PC-3 (cell line): ENCODE measurements at places on chromosomes 2 and 18. TPM values are rescaled to one million over a fixed set of nuclear protein-coding genes. Genes with fewer than 3 reads are reported as not detected.

DNA sequence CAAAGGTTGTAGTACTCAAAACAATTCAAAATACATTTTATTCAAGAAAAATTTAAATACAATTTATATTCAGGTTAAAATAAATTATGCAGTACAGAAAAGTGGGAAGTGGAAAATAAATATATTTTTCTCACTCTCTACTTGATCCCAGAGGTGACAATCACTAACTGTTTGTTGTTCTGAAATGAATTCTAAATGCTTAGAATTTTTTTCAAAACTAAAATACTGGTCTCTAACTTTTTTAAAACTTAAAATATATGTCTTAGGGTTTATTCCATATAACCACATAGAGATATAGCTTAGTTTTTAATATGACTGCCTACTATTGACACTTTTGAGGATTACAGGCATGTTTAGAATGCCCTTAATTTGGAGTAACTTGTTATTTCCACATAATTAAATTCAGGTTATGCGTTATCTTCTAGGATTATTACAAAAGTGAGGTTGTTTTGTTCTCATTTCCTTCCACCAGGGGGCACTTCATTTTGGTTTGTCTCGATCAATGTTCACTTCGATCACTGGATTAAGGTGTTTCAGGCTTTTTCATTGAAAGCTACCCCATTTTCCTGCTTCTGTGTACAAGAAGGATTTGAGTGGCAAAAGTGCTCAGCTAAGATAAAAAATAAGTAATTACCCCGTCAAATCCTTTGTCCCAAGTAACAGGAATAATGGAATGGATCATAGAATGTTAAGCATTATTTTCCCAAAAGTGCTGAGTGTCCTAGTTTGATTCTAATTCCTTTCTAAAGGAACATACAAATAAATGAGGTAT is 27.1 kb upstream of the TFPI start:
- DNase-seq, result peak; percentile 75

DNA sequence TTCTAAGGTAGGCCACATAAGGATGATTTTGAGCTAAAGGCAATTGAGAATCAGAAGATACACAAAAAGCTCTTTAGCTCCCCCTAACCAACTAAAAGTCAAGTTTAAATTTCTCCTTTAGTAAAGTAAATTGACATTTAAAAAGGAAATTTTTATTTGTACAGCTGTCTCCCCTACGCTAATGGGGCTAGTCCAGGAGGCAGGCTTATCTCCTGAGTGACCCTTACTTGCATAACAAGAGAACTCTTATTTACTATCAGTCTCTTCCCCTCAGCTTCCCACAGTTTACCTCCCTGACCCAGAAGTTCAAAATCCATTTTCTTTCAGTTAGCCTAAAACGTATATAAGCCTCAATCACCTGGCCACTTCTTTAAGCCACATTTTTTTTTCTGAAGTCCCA is 1002.8 kb upstream of the NRXN1 start:
- peak; percentile 24 for DNase-seq

- no peak for DNase-seq
Observed at GRCh38 chr18:24234330-24234729, 95.5 kb downstream of the CABYR start.

- no peak for DNase-seq
Observed at GRCh38 chr2:82501217-82501616, 1957.9 kb downstream of the SUCLG1 start.

- DNase-seq, result peak; percentile 90
Observed at GRCh38 chr2:161030260-161031063, 129.8 kb upstream of the TANK start.

DNA sequence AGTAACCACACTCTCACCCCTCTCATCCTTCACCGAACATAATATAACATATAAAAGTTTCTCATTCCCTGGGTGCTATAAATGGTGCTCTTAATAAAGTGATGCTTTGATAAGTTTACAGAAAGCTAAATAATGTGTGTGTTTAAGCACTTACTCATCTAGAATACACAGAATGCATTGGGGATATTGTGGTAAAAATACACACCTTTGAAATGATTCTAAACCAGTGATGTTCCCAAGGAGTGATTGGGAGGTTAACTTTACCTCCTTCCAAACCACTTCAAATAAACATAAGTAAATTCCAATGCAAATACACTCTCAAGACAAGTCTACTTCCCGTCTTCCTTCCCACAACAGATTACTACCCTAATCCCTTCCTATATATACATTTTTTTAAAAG is 85.3 kb upstream of the TWSG1 start:
- peak; percentile 49 for DNase-seq

DNA sequence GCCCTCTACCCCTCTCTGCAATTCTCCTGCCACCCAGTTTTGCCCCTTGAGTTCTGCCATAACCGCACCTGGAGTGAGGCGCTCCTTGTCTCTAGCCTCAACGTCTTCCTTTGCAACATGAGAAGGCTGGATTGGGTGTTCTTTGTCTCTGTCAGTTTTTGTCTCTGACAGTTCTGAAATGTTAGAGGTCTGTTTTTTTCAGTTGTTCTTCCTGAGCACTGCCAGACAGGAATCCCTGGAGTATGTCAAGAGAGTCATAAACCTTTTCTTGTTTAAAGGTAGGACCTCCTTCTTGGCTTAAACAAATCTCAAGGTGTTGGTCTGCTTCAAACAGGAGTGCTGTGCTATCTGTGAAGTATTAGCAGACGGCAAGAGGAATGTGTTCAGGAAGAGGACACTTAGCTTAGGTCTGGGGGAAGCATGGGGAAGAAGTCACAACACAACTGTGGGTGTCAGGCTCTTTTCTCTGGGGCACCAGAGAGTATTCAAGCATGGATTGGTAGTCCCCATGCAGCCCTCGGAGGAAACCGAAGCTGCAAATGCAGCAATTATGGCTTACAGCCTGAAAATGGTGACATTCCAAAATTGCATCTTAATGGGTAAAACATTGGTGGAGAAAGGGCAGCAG is 32.3 kb downstream of the AFF3 start:
- no peak for DNase-seq

DNA sequence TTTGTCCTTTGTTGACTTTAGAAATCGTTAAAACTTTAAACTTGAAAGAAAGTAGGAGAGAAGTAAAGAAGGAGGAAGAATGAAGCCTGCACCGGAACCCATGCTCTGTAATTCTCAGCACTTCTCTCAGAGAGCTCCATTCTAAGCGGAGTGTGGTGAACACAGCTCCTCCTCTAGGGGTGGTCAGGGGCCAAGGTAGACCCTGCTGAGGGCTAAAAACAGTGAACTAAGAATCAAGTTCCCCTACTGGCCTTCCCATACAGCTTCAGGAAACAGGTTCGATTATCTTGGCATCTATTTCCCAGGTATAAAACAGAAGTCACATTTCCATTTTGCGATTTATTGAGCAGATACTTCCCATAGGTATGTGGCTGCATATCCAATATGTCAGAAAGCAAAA is 92.7 kb upstream of the ASAP2 start:
- DNase-seq, result no peak

DNA sequence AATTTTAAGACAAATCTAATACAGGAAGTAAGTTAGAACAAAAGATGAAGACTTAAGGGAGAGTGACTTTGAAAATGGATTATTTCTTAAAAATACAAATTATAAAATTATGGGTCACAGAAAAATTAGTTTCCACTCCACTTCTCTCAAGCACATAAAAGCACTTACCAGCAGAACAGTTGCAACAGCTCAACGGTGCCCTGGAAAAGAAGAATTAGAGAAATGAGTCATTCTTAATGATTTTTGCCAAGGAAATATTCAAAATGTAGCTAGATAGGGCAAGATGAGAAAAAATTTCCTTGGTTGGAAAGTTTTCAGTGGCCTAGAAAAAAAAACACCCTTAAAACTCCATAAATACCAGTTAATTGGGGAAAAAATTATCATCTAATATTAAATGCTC is 2185.6 kb upstream of the CELF4 start:
- DNase-seq, result no peak

TRIB2 gene
- total RNA-seq, result 35.2 and 51.8 TPM in 2 replicates

DNA sequence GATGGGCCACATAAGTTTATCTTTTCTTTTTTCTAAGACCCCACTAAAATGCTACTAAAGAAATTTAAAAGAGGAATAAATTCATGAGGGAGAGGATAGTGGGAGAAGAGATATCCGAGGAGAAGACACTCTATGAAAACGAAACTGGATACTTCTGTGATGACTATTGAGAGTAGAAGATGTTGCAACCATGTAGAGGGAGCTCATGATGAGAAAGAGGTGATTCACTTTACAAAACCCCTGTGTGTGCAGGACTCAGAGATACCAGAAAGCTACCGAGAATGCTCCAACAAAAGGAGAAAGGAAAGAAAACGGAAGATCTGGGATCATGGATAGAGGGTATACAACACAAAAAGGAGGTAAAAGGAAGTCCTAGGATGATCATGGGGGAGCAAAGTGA is 34.9 kb downstream of the SLC38A11 start:
- peak; percentile 83 for DNase-seq
